ENCODE measurements at places on chromosomes 7 and 10. TPM values are rescaled to one million over a fixed set of nuclear protein-coding genes. Genes with fewer than 3 reads are reported as not detected.

SVOPL gene
- total RNA-seq: 0.78 TPM

MSS51 gene
- 3.7 TPM for total RNA-seq

AGR3 gene
- not detected for total RNA-seq

- no peak for DNase-seq
Measured at GRCh38 chr10:75492173-75492925, 60.9 kb downstream of the LRMDA start.

DNA sequence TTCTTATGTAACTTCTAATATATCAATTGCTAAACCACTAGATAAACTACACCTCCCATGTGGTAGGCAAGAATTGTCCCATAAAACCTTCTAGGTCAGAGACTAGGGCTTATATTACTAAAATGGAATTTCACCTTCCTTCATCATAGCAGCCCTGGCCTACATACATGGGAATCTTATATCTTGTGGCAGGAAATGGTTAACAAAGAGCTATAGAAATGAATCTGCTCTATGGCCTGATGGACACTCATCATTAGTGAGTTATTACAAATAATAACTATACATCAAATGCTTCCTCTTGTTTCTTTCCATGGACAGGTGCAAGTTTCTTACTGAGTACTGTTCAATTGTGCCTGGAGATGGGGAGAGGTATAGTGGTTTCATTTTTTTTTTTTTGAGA, 62.3 kb upstream of the PDLIM1 start:
- no peak for DNase-seq

GRCh38 chr7:2814186-2814945, 29.7 kb downstream of the GNA12 start:
- DNase-seq: no peak

DNA sequence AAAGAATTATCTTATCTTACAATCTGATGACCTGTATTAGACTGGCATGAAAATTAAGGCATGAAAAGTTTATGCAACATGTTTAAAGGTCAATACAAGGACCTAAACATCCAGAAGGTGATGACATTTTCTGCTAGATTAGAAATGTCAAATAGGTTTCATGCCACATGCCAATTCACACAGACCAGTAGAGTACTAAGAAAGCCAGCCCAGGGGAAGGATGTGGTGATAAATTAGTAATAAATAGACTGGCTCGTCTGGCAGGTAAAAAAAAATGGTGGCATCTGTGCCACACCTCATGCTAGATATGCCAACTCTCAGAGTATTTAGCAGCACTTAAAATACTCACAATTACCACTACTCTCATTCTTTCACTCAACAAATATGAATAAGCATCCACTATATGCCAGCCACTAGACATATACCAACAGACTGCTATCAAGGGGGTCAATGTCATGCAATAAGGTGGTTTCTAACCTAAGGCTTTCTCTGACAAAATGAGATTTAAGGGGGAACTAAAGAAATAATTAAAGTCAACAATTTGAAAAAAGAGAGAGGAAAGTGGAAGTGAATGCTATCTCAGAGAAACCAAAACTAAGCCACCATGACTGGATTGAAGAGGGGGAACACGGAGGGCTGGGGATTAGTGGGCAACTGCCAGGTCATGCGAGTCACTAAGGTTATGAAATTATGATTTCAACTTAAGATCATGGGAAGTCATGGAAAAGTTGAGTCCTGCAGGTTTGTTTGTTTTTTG, 83.5 kb downstream of the SGMS1 start:
- DNase-seq: no peak

Measured in occipital lobe (tissue), 3 donors.